Breast epithelium (tissue), 4 donors: ENCODE measurements at places on chromosomes 2 and 18. TPM values are rescaled to one million over a fixed set of nuclear protein-coding genes. Genes with fewer than 3 reads are reported as not detected.

MRPL33 gene
- 93.3 TPM for total RNA-seq

TEKT4 gene
- not detected for total RNA-seq

DNA sequence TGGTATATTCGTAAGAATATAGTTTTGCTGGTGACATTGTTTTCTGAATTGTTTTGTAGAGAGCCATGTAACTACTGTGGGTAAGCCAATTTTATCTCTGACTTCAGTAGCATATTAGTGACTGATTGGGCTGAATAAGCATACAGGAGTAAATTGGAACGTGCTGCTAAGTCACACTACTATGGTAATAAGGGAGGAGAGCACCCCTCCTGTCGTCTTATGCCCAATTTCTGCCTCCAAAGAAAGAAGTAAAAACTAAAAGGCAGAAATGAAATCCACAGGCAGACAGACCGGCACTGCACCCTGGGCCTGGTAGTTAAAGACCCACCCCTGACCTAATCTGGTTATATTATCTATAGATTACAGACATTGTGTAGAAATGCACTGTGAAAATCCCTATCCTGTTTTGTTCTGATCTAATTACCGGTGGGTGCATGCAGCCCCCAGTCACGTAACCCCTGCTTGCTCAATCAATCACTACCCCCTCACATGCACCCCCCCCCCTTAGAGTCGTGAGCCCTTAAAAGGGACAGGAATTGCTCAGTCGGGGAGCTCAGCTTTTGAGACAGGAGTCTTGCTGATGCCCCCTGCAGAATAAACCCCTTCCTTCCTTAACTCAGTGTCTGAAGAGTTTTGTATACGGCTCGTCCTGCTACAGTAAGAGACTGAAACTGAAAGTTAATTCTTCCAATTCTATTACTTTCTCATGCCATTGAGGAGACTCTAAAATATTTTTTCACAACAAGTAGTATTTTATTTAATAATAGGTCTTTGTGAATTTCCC is 167.0 kb downstream of the ZNF804A start:
- no peak for DNase-seq

DNA sequence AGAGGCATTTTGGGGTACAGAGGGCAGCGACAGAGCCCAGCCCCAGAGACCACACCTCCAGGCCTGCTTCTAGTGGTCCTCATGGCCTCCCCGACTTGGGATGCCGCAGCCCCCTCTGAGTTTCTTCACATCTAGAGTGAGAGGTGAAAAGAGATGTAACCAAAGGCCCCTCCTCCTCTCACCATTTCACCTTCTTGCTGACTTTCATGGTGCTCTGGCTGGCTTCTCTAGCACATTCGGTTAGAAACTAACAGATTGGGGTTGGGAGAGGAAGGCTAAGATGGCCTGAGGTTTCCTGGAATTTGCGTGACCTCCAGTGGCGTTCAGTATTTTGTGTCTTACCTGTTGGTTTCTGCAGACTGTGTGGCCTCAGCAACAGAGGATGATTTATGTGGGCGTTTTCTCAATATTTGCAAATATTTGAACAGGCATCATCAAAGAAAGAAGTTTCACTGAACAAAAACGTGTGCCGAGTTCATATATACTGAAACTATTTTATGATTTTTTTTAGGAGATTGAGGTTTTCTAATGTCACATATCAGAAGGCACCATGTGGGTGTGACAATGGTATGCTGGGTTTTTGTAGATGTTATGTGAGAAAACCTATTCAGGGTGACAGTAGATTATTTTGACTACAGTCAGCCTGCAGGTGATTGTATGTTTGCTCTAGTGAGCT is 69.9 kb upstream of the BCL2L11 start:
- no peak for DNase-seq

DNA sequence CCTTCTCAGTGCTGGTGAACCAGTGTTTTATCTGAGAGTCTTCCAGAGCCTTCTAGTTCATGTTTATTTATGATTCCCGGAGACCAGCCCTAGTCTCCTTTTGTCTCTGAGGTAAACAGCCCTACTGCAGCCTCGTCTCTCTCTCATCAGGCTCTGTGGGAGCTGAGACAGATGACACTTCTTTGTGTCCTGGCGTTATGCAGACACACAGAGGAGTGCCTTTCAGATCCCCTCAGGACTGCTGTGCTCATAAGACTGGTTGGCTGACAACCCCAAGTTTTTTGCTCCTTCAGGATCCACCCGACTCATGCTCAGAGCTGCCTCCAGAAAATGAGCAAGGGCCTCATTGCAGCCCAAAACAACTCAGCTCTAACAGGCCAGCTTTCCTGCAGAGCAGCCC is 523.8 kb upstream of the SPHKAP start:
- no peak for DNase-seq

- no peak for DNase-seq
These were observed 15.8 kb downstream of the ZNF236 start for GRCh38 chr18:76838182-76838581.

DNA sequence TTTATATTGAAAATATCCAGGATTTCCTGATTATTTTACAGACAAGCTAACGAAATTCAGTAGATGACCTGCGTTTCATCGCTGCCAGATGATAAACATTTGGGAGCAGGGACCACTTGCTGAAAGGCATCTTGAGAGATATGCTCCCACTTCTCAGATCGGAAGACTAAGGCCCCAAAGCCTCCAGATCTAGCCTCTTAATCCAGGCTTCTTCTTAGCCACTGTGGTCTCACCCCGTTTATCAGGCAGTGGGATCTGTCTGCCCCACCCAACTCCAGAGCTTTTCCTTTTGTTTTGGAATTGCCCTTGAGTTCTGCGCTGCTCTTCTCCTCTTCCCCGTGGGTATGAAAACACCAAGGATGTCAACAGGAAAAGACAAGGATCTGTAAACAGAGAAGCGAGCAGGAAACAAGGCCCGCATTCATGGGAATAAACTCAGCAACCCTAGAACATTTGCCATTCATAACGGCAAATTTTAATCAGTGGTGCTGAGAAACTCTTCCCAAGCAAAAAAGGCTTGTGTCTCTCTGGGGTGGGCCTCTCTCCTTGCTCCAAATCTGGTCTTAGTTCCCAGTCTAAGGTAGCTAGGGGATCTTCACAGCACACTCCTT is 21.4 kb downstream of the MYL12B start:
- no peak for DNase-seq

DNA sequence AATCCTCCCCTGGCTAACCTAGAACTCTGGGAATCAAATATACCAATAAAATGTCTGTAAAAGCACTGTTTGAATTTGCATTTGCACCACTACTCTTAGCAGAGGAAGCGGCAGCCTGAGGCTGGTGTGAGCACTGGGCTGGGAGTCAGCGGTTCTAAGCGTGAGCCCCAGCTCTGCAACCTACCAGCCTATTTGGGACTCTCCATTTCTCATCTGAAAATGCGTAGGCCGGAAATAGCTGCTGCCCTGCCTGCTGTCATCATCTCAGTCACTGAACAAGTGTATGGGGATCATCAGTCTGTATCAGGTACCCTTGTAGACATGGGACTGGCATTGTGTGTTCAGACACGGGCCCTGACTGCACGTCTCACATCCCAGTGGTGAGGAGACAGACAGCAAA is 194.3 kb downstream of the ANKRD30B start:
- DNase-seq: no peak

- DNase-seq: no peak
These were observed 83.1 kb downstream of the CCDC85A start for GRCh38 chr2:56266761-56267414.

- no peak for DNase-seq
These were observed 156.1 kb upstream of the HNRNPA3 start for GRCh38 chr2:177056481-177056929.
